Smooth muscle cell of the brain vasculature (primary cell): ENCODE measurements at places on chromosomes 4 and X.
A peak's percentile ranks its signal among the peaks of the same experiment; 100 is the strongest.

- DNase-seq: no peak
Observed at GRCh38 chr4:36320117-36320896, 38.9 kb downstream of the DTHD1 start.

- DNase-seq: no peak
Observed at GRCh38 chr4:139844057-139844456, 178.4 kb downstream of the MGST2 start.

DNA sequence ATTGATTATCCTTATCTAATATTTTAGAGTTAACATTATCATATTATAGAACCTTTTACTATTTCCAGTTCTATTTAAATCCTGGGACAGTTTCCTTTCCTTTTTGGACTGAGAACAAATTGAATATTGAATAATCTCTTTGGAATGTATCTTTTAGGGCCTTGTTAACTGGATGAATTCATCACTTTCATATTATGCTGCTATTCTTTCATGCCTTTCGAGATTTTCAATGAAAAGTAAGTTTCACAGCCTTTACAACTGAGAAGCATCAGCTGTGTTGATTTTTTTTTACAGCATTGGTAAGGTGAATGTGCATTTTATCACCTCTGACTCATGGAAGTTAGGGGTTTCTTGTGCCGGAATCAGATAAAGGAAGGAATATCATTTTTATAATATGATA, 39.6 kb downstream of the PDLIM5 start:
- DNase-seq: no peak

DNA sequence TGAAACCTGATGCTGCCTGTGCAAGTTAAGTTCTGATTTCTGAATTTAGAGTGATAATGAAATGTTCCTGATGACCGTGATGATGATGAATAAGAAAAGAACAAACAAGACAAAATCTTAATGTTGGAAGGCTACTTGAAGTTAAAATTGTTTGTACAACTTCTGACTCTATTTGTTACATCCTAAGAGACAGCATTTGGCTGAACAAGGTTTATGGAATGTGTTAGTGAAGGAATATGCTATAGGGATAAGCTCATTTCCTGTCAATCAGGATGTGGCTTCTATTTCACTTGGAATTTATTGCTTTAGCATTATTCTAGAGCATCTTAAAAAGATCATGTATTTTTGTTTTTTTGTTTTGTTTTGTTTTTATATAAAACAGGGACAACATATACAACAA, 267.5 kb downstream of the FAT4 start:
- no peak for DNase-seq

DNA sequence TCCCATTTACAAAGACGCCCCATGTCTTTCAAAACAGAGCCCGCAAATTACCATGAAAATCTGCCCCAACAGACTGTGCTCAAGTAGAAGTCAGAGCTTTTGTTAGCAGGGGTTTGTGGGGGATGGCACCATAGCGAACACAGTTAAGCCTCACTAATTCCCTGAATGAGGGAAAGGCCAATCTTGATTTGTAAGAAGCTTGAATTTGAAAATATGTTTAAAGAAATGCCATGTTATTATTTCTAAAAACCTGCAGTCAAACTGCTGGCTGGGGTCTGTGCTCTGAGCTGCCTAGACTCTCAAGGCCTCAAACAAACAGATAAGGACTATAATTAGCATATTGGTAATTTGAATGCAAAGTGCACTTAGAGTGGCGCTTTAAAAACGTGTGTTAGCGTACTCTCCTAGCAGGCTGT, 9.4 kb upstream of the PAK3 start:
- DNase-seq: no peak

GRCh38 chr4:152729466-152729865, 49.7 kb upstream of the TMEM154 start:
- no peak for DNase-seq

DNA sequence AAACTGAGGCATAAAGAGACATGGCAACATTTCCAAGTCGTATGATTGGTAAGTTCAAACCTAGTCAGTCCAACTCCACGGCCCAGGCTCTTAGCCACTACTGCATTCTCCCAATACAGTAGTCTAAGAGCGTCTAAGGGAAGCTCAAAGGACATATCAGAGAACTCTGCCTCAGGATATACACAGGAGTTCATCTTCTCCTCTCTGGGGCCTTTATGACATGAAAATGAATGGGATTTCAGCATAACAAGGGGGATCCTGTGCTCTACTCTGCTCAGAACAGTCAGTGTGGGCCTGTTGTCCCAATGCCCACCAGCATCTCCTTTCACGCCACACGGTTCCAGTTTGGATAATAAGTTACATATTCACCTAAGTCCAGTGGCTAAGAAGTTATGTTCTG, 4.2 kb downstream of the GASK1B start:
- no peak for DNase-seq

GRCh38 chrX:153909024-153909979, 4.8 kb downstream of the AVPR2 start:
- no peak for DNase-seq

GRCh38 chr4:118758293-118758692, 73.1 kb downstream of the METTL14 start:
- DNase-seq: no peak

DNA sequence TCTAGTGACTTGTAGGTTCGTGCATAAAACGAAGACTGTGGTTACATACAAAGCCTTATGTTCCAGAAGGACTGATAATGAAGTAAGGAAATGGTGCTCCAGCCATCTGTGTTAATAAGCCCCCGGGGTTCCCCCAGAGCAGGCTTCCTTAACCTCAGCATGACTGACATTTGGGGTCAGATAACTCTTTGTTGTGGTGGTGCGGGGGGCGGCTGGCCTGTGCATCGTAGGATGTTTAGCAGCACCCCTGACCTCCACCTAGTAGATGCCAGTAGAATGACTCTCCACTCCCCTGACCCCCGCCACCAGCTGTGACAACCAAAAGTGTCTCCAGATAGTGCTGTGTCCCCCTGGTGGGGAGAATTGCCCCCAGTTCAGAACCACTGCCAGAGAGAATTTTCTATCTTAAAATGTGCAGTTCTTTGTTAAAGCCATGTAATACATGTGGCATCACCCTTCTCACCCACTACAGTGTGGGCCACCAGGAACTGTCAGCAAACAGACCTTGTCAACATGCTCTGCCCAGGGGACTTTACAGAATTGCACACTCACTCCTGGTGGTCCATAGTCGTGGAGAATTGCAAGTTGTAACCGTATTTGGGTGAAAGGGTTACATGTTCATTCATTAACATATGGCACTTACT, 7.5 kb downstream of the SH3KBP1 start:
- DNase-seq: no peak

DNA sequence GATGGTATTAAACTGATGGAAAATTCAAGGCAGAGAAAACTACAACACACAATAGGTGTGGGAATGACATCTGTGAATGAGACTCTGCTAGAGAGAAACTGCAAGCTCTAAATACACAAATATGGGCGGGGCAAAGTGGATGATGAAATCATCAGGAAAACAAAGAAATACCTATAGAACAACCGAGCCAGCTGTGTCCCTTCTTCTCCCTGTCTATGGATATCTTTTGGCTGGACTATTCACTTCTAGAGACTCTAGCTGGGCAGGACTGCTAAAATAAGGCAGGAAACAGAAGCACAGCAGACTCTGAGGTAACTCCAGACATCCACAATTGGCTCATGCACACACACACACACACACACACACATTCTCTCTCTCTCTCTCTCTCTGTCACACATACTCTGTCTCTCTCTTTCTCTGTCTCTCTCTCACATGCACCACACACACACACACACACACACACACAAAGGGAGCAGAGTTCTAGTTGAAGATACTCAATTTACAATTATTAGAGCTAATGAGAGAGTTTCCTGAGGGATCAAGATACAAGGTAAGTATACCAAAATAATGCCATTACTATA, 27.2 kb upstream of the EDNRA start:
- DNase-seq: no peak

GRCh38 chr4:111330786-111331185, 707.9 kb upstream of the PITX2 start:
- no peak for DNase-seq

DNA sequence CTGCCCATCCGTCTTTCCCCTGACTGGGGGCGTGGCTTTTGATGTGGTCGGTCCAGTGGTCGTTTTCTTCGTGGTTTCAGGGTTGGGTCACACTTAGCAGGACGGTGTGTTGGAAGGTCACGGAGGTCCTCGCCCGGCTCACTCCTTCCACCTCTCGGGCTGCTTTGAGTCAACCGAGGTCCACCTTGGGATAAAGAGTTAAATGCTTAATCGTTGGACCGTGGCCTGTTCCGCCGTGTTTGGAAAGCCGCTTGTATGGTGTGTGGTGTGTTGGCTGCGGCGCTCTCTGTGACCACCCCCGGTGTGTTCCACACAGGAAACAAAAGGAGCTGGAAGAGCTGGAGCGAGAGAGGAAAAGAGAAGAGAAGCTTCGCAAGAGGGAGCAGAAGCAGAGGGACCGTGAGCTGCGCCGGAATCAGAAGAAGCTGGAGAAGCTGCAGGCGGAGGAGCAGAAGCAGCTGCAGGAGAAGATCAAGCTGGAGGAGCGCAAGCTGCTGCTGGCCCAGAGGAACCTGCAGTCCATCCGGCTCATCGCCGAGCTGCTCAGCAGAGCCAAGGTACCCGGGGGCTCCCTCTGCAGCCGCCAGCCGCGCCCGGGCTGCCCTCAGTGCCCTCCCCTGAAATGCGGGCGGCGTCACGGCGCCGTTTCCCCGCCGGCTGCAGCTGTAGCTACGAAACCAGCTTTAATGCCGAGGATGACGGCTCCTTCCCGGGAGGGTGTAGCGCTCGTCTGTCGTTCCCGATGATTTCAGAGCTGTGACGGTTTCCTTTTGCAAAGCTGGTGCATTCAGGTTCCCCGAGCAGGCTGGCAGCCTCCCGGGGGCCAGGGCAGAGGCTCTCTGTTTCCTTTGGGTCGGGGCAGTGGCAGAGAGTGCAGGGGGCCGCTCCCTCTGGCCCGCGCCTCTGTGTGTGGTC, 7.7 kb downstream of the AKAP17A start:
- DNase-seq: no peak

DNA sequence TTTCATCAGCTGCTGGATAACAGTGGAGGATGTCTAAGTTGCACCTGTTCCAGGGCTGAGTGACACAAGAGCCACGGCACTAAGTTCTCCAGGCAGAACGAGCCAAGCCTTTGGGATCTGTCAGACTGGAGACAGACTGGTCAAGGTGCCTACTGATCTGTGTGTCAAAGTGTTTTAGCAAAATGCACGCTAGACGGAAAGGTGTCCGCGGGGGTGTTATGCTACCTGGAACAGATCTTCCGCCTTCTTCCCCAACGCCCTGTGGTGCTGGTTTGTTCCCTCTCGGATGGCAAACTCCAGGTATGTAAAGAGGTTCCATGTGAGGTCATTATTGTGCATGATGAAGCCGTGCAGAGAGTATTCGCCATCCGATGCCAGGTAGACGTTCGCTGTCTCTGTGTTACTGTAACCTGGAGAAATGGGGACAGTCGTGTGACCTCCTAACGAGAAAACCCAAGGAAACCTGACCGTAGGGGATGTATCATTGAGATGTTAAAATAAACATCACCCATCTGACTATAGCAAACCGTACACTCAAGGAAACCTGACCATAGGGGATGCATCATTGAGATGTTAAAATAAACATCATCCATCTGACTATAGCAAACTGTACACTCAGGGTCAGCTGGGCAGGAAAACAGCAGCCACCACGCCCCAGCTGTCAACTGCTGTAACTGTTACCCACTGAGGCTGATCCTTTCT, 29.7 kb upstream of the SLC25A6 start:
- no peak for DNase-seq

GRCh38 chr4:55547466-55547770, 709 bp upstream of the CLOCK start:
- no peak for DNase-seq

- peak; percentile 73 for DNase-seq
Observed at GRCh38 chrX:154369449-154370299, 4.8 kb downstream of the FLNA start.

DNA sequence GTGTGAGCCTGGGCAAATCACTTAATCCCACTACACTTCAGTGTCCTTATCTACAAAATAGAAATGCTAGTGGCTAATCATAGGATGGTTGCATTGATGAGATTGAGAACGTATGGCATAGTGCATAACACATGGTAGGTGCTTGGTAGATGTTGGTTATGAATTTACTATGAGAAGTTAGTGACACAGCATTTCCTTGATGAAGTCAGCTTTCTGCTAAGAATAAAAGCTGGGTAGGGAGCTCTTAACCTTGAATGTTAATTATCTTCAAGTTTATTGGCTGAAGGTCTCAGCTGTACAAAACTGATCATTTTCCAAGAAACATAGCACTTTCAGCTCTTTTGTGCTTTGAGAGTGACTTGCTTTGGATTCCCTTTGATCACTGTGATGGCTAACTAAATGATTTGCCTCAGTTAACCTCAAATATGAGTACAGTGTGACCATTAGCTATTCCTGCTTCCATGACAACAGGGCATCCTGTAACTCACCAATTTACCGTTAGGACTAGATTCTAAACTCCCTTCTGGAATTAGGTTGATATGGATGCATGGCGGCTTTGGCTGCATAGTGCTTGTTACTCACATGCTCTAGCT, 17.8 kb downstream of the PDK3 start:
- DNase-seq: no peak

DNA sequence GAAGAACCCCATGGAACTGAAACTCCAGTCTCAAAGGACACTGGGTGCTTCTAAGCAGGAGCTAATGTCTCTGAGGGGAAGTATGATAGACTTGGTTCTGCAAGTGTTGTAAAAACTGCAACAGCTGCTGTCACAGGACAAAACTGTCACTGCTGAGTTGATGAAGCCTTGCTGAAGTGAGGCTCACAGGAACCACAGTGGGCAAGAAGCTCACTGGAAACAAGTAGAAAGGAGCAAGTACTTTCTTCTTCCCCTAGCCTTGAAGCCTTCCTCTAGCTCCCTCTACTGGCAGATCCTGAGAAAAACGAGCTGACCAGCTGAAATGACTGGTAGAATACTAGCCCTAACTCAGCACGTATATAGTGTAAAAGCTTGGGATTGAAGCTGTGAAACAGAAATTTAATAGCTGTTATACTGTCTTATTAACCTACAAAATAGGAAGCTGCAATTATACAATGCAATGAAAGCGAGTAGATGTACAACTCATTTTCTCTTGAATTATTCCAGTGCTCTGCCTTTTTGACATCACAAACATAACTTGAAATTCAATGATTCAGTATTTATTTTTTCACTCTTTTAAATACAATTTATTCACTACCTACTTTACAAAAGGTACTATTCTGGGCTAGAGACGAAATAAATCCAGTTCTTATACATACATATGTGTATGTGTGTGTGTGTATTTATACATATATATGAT, 91.4 kb downstream of the GABRB1 start:
- DNase-seq: peak; percentile 69

DNA sequence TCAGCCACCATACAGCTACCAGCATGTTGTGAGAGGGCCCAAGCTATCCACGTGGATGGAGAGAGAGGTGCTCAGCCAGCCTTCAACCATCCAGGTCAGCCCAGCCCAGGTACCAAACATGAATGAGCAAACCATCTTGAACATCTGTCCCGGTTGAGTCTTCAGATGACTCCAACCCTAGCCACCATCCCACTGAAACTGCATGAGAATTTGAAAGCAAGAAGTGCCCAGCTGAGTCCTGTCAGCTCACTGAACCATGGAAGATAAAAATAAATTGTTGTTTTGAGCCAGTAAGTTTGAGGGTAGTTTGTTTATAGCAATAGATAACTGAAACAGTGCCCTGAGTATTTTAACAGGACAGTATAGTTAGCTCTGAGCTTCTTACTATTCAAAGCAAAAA, 7.3 kb upstream of the SEL1L3 start:
- DNase-seq: no peak

GRCh38 chrX:9730752-9731151, 34.9 kb downstream of the GPR143 start:
- DNase-seq: no peak

GRCh38 chr4:16843831-16844508, 54.5 kb downstream of the LDB2 start:
- DNase-seq: no peak
